ENCODE measurements at places on chromosomes 12 and 14.

- no peak for DNase-seq
Observed at GRCh38 chr12:27257104-27257843, 13.2 kb downstream of the STK38L start.

DNA sequence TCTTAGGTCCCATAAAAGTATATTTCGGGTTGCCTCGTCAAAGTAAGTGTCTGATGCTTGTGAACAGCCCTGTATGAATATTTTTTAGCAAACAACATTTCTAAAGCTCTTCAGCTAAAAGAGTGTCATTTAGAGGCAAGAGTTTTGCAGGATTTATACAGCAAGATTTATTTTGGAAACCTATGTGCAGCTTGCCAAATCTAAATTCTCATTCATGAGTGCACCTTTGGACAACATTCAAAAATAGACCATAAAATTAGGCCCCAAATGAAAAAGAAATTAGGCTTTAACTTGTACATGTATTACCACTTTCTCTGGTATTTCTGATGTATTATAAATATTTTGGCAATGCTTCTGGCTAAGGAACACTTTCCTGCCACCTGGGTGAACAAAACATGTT, 224.4 kb upstream of the PDZRN4 start:
- no peak for DNase-seq

DNA sequence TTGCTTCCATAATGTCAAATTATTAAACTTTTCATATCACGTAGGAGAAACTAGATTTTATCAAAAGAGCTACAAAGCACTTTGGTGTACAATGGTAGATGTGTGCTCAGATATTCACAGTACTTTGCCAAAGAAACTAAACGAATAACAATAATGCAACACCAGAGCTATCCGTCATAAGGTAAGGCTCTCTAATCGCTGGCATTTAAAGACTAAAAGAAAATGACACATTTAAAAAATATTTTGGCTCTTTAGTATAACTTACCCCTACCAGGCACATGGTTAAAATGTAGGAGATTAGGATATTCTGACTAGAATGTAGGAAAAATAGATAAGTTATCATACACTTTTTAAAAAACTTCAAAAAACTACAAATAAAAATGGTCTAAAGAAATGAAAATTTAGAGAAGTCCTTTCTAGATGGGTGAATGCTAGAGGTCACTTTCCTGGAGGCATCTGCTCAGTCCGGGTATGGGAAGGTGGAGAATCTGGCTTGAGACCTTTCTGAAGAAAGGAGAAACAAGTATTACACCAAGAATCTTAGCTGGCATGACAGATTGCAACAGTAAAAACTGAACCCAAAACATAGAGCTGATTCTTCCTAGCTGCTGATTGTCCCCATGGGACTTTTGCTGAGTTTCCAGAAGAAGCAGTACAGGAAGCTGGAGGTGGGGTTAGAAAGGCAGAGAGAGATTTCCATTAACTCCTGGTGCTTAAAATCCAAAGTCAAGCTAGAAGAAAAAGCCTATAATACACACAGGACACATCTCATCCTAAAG, 67.9 kb downstream of the FAR2 start:
- DNase-seq = peak; percentile 25

GRCh38 chr12:62224601-62225000, 35.6 kb upstream of the USP15 start:
- no peak for DNase-seq

DNA sequence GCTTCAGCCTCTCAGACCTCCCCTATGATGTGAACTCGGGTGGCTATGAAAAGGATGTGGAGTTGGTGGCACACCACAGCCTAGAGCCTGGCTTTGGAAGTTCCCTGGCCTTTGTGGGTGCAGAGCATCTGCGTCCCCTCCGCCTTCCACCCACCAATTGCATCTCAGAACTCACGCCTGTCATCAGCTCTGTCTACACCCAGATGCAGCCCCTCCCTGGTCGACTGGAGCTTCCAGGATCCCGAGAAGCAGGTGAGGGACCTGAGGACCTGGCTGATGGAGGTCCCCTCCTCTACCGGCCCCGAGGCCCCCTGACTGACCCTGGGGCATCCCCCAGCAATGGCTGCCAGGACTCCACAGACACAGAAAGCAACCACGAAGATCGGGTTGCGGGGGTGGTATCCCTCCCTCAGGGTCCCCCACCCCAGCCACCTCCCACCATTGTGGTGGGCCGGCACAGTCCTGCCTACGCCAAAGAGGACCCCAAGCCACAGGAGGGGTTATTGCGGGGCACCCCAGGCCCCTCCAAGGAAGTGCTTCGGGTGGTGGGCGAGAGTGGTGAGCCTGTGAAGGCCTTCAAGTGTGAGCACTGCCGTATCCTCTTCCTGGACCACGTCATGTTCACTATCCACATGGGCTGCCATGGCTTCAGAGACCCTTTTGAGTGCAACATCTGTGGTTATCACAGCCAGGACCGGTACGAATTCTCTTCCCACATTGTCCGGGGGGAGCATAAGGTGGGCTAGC, 7.0 kb upstream of the RPS26 start:
- no peak for DNase-seq

GRCh38 chr12:94059394-94060368, 88.7 kb upstream of the PLXNC1 start:
- no peak for DNase-seq

GRCh38 chr14:74620923-74621322, 8.9 kb upstream of the LTBP2 start:
- no peak for DNase-seq

- no peak for DNase-seq
Observed at GRCh38 chr12:14954269-14954668, 7.1 kb downstream of the ARHGDIB start.

DNA sequence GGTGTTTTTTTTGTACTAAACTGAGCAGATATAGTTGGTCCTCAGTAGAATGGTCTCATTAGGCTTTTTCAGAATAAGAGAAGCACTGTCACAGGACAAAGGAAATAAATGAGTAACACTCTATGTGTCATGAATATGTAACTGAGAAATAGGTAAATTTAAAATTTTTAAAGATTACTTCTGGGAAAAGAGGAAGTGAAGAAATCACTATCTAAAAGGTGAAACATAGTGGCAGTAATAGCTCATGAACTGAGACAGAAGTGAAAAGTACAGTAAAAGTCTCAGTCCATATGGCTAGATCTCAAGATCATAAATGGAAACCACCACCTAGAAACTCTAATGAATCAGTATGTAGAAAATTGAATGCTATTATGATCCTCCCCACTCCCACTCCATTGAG, 89.3 kb upstream of the TTC7B start:
- DNase-seq = no peak

DNA sequence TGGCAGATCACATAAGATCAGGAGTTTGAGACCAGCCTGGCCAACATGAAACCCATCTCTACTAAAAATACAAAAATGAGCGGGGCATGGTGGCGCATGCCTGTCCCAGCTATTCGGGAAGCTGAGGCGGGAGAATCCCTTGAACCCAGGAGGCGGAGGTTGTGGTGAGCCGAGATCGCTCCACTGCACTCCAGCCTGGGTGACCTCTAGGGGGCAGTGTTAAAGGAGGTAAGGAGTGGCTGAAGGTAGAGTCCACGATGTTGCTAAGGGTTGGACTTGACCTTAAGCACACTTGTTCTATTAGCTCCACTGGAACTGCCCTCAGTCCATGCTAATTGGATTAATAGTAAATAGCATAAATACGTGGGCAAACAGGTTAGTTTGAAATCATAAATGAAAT, 62.4 kb upstream of the PSMC1 start:
- DNase-seq = no peak

DNA sequence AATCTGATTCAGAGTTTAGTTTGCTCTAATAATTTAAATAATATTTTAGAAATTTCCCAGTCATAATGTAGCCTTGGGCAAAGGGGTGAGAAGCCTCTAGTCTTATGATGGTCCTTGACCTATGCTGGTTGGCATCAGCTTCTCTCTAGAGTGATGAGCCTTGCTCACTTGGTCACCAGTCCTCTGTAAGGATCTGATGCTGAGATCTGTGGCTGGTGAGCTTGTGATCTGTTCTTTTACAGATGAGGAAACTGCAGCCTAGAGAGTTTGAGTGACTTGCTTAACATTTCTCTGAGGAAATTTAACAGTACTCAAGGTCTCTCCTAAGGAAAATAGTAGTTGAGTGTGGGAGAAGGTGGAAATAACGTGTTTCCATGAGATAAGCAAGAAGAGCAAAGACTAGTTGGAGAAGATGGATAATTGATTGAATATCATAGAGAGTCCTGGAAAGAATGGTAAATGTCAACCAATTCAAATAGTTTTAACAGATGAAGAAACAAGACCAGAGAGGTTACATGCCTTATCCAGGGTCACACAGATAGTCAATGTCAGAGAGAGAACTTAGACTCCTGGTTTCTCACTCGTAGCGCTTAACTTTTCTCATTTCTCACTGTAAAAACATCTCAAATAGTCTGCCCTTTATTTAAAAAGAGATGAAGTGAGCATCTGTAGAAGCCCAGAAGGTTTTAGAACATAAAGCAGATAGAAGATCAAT, 89.7 kb upstream of the ETV6 start:
- no peak for DNase-seq

GRCh38 chr12:1873531-1874510, 44.6 kb downstream of the CACNA2D4 start:
- DNase-seq = no peak

DNA sequence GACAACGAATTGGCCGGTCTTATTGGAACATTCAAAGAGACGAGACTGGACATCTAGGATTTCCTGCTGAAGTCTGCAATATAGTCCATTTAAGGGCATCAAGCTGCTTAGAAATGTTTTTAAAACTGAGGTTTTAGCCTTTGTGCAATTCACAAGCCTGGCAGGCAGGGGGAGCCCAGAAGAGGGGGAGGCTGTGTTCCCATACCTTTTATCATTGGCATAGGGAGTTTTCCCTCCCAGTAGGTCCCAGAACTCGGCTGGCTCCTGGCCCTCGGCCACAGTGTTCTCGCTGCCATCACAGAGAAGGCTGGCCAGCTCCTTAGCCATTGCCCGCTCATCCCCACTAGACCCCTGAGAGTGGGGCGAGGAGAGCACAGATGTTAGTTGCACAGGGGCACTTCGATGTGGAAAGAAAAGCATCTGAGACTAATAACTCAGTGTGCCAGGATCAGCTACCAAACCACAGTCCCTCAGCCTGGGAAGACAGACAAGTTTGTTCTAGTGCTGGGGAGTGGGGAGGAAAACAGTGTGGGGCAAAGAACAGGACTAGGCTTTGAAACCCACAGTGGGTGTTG, 15.1 kb downstream of the AVIL start:
- DNase-seq = peak; percentile 60

DNA sequence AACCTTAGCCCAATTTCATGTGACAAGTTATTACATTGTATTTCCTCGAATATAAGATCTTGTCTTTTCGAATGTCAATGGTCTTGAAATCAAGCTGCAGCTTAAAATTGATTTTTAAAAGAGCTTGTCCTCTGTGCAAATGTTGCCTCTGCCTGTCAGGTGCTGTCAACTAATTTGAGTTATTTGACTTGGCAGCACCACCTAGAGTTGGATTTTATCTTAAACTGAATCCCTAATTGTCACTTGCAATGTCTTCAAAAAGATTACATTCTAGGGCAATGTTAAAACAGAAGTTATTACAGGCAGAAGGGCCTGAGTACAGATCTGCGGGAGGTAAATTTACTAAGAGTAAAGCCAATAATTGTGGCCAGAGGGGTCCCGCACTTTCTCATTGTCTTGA, 26.2 kb upstream of the TUNAR start:
- no peak for DNase-seq

GRCh38 chr14:102888748-102889147, 33.7 kb upstream of the AMN start:
- no peak for DNase-seq

GRCh38 chr14:37078131-37078530, 94.3 kb downstream of the SLC25A21 start:
- DNase-seq = no peak

- no peak for DNase-seq
Observed at GRCh38 chr14:90049390-90049789, 12.4 kb upstream of the KCNK13 start.

DNA sequence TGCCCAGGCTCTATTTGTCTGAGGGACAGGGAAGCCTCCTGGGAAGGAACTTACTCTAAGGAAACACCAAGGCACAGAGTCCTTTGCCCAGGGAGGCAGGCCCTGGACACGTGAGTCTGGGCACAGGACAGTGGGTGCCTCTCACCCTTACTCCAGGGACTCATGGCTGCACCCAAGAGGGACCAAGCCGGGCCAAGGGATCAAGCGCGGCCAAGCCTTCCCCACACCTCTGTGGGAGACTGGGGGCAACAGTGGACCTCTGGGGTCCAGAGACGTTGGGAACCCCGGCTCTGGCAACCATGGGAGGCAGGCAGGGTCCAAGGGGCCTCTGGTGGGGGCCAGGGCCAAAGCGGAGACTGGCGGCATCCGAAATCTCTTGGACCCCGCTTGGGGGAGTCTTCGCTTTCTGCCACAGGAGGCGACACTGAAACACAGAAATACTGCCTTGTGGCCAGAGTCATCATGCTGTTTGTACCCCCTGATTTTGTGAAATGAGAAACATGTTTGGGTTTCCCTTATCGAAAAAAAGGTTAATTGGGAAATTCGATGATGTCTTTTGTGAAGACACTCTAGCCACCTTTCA, 51.7 kb upstream of the BCL11B start:
- DNase-seq = no peak

DNA sequence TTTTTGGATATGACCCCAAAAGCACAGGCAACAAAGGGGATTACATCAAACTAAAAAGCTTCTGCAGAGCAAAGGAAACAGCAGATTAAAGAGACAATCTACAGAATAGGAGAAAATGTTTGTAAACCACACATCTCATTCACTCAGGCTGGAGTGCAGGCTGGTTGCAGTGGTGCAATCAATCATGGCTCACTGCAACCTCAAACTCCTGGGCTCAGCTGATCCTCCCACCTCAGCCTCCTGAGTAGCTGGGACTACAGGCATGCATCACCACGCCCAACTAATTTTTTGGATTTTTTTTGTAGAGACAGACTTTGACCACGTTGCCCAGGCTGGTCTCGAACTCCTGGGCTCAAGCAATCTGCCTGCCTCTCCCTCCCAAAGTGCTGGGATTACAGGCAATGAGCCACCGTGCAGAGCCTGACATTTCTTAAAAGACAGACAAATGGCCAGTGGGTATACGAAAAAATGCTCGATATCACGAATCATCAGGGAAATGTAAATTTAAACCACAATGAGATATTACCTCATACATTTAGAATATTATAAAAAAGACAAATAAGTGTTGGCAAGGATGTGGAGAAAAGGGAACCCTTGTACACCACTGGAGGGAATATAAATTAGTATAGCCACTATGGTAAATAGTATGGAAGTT, 9.8 kb downstream of the NCKAP5L start:
- no peak for DNase-seq

- no peak for DNase-seq
Observed at GRCh38 chr12:11861155-11861863, 209.4 kb upstream of the BCL2L14 start.

GRCh38 chr12:32435921-32436705, 36.8 kb downstream of the FGD4 start:
- DNase-seq = peak; percentile 35
